ENCODE measurements at places on chromosomes 3 and 15. TPM values are rescaled to one million over a fixed set of nuclear protein-coding genes. Genes with fewer than 3 reads are reported as not detected.

- H3K27ac ChIP-seq = no peak overlapping the region
- H3K4me3 ChIP-seq = no peak overlapping the region
- H3K36me3 ChIP-seq = no peaks in the 10 kb centered on the region
These were observed 60.3 kb upstream of the PPP2R3A start for GRCh38 chr3:135905058-135905724.

The CCDC13 gene
- 2.9 TPM for total RNA-seq

DNA sequence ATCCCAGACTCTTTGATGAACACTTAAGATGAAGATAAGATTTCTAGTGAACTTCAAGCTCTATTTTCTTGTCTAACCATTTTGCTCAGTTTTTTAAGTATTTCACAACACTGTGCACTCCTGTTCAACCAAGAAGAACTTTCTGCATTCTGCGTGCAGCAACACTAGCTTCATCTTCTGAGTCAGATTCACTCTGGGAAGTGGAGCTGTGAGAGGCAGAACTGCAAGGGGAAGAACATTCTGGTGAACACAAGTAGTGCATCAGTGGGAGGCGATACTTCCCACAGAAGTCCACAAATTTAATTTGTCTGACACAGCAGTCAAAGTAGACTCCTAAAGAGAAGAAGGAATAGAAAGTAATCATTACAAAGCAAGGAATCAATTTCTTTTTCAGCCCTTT, 18.1 kb downstream of the LRRC58 start:
- no peak overlapping the region for H3K4me3 ChIP-seq
- no peak for DNase-seq
- no peaks in the 10 kb centered on the region for H3K4me1 ChIP-seq
- H3K27ac ChIP-seq = no peak overlapping the region

DNA sequence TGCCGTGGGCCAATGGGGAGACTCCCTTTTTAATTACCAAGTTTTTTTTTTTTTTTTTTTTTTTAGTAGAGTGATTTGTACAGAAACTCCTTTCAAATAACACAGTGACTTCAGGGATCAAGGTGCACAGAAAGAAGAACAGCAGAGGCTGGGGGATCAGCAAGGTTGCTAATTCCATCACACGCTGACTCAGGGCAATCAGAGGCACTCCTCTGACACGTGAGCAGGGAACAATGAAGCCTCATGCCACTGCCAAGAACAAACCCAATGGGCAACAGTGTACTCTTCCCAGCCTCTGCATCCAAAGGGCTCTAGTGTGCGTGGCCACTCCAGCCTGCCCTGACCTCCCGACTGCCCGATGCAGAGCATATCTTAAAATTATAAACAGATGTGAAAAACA, 186.7 kb upstream of the WNT5A start:
- no peak overlapping the region for H3K27ac ChIP-seq
- no peak for DNase-seq
- no peak overlapping the region for H3K4me3 ChIP-seq
